ENCODE measurements at places on chromosomes 11 and 22.

GRCh38 chr11:46278387-46279125 is 1.1 kb downstream of the CREB3L1 start:
- DNase-seq: no peak

DNA sequence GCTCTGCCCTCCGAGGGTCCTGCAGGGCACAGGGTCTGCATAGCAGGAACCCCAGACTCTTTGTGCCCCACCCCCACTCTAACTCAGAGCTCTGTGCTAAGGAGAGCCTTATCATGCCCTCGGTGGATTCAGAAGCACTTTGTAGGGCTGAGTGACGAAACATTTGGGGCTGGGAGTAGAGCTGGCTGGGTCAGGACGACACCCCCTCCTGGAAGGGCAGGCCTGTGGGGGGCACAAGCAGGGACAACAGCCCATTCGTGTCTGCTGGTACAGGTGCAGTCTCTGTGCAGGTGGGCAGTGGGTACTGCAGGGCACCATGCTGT is 8.9 kb downstream of the APOBEC3A start:
- DNase-seq: no peak

DNA sequence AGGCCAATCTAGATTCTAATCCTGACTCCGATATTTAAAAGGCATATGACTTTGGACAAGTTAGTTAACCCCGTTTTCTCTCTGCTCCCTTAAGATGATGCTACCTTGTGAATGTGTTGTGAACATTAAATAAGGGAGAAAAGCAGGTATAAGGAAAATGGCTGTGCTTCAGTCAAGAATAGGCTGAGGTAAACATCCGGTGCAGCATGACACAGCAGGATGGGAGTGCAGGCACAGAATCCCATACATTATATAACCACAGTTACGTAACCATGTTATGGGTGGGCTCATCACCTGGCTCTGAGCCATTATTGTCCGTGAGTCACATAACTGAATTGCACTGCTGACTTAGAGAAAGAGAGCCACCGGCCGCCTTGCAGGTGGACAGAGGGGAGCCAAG is 382.2 kb upstream of the ANO5 start:
- DNase-seq: no peak

- DNase-seq: no peak
Observed at GRCh38 chr11:125165111-125165842, 726 bp downstream of the PKNOX2 start.

DNA sequence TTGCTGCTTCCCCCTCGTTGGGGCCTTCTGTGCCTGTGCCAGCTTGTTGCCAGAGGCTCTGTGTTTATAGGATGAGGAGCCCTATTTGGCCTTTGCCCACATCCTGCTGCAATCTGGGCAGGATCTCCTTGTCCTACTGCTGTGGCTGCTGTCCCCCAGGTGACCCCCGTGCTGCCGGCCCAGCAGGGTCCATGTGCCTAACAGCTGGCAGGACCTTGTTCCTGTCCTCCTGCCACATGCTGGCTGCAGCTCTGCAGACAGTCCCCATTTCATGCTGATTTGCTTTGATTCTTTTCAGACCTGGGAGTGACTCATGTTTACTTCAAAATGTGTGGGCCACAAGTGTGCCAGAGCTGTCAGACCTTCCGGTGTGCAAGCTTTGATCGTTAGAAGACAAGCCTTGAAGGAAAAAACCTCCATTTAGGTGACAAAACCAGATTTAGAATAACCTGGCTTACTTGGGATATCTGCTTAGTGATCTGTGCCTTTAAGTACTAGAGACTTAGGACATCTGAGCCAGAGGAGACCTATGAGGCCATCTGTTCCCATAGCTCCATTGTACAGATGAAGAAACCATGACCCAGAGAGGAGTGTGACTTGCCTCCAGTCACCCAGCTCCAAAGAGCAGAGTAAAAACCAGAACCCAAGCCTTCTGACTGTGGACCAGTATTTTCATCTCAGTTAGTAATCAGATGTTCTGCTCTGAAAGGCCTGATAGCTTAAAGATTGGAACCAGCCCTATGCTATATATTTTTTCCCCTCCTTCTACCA is 11.1 kb downstream of the NAV2 start:
- peak; percentile 63 for DNase-seq

GRCh38 chr11:124971810-124972209 is 17.8 kb downstream of the CCDC15 start:
- DNase-seq: no peak

DNA sequence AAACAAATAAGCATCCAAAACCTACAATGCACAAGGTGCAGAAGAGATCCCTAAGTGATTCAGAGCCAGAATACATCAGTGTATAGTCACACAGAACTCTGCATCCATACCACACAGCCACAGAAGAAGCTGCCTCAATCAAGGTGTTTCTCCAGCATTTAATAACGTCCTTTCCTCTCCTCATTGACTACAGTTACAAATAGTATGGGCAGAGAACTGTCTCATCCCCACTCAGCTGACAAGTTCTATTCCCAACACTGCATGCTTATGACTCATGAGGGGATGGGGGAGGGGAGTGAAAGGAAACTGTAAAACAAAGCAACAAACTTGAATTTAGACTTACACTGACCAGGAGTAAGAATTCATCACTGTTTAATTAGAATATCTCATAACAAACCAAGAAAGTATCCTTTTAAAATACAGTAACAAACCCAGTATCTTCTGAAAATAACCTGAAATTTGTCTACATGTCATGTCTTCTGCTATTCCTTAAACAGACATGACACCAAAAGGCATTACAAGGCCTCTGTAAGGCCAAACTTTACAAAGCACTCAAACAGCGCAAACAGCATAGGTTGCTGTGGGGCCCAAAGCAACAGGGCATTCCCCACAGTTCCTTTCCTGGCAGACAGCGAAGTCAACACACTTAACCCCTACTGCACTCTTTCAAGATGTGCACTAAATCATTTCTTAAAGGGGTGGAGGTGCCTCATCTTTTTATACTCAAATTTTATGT is 29.3 kb downstream of the CELF1 start:
- peak; percentile 49 for DNase-seq

- DNase-seq: no peak
Observed at GRCh38 chr22:33871935-33872334, 48.3 kb downstream of the LARGE1 start.

DNA sequence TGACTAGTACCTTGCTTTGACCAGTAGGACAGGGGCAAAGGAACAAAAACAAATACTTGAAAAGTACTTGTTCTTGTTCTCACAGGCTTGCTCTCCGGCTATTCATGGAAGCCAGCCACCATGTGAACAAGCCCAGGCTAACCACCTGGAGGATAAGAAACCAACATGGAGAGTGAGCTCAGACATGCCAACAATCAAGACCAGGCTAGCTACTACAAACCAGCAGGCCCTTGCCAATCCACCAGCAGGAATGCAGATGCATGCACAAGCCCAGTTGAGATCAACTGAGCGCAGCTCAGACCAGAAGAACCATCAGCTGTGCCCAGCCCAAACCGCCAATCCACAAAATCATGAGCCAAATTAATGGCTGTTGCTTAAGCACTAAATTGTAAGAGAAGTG is 180.1 kb upstream of the ISX start:
- DNase-seq: no peak

GRCh38 chr11:17986007-17986710 is 26.7 kb downstream of the SERGEF start:
- no peak for DNase-seq

GRCh38 chr22:49212002-49212401 is 615.7 kb downstream of the BRD1 start:
- no peak for DNase-seq

GRCh38 chr22:24751518-24751917 is 23.0 kb downstream of the PIWIL3 start:
- DNase-seq: no peak

GRCh38 chr11:1226986-1227550 is 4.2 kb downstream of the MUC5B start:
- no peak for DNase-seq

GRCh38 chr11:126352163-126352562 is 3.3 kb upstream of the ST3GAL4 start:
- DNase-seq: no peak

DNA sequence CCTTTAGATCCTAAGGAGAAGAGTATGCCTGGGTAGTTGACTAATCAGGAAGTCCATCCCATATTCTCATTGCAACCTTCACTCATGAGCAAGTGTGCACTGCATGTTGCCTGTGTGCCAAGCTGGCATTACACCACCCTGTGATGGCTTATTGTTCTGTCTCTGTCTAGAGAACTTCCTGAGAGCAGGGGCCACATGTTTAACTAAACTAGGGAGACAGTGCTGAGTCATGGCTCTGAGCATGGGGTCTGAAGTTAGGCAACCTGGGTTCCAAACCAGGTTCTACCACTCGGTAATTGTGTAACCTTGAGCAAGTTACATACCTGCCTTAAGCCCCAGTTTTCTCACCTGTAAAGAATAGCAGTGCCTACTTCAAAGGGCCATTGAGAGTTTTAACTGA is 39.6 kb downstream of the CSNK2A3 start:
- no peak for DNase-seq

Measured in CD4-positive, alpha-beta T cell treated with Interleukin-15 for 4 hours (primary cell).